ENCODE measurements at places on chromosomes 3 and 15.

- no peak for DNase-seq
These were observed 1.1 kb downstream of the DCUN1D1 start for GRCh38 chr3:182979103-182979673.

- DNase-seq = no peak
These were observed 239.7 kb downstream of the UBE2E2 start for GRCh38 chr3:23442598-23443383.

DNA sequence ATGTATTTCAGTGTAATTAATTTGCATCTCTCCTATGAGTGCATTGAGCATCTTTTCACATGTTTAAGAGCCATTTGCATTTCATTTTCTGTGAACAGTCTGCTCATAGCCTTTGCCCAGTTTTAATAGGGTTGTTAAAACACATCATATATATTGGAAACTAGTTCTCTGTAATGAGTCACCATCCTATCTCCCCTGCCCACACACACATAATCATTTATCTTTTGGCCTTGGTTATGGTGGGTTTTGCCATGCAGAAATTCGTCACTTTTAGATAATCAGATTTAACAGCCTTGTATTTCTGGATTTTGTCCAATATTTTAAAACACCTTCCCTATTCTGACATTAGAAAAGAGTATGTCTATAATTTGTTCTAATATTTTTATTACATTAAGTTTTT is 11.9 kb upstream of the CHRM5 start:
- no peak for DNase-seq

DNA sequence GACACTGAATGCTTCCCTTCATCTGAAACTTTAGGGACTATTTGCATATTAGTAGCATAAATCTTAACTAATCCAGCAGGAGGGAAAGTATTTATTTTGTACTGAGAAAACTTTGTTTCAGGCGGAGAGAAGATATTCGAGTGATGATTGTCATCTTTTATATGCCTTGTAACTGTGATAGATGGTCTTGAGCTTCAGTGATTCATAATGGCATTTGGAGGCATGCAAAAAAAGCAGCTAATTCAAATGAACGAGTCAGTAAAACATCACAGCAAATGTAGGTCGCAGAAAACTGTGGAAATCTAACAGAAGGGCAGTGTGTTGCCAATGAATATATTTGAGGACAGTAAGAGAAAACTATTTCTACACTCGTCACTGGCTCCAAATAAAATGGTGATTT is 643.7 kb upstream of the NAALADL2 start:
- DNase-seq = no peak

DNA sequence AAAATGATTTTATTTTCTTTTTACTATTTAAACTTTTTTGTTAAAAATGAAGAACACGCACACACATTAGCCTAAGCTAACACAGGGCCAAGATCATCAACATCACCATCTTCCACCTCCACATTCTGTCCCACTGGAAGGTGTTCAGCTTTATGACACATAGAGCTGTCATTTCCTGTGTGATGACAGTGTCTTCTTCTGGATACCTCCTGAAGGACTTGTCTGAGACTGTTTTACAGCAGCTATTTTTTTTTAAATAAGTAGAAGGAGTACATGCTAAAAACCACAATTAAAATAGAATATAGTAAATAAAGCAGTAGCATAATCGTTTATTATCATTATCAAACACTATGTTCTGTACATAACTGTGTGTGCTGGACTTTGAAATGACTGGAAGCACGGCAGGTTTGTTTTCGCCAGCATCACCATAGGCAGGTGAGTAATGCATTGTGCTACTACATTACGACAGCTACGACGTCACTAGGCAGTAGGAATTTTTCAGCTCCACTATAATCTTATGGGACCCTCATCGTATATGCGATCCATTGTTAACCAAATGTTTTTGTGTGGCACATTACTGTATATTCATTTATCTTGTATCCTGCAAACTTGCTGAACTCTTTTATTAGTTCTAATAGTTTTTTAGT is 72.8 kb downstream of the KLF15 start:
- DNase-seq = no peak

GRCh38 chr3:98657457-98657856 is 64.0 kb upstream of the CPOX start:
- DNase-seq = no peak

- no peak for DNase-seq
These were observed 68.9 kb upstream of the ANKRD34C start for GRCh38 chr15:79213650-79214049.

DNA sequence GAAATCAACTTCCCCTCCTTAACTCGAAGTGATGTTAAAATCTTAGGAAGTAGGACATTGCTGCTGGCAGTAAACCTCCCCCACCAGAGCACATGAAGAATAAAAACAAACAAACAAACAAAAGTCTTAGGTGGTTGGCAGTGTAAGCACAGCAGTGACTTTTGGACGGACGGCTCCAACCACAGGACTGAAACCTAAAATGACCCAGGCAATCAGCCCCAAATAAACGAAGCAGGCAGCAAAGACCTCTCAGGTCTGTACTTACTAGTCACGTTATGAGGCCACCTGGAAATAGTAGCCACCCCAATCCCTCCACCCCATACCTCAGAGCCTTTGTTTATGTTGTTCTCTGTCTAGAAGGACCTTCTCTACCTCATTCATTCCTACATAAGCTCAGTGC is 33.5 kb upstream of the HES1 start:
- no peak for DNase-seq

Data from effector memory CD4-positive, alpha-beta T cell (primary cell).